Stimulated activated CD4-positive, alpha-beta T cell treated with anti-CD3 and anti-CD28 coated beads, Interleukin-15, amount 100 ng/mL, for 1 hour (primary cell): ENCODE measurements at places on chromosomes 2 and 18.

DNA sequence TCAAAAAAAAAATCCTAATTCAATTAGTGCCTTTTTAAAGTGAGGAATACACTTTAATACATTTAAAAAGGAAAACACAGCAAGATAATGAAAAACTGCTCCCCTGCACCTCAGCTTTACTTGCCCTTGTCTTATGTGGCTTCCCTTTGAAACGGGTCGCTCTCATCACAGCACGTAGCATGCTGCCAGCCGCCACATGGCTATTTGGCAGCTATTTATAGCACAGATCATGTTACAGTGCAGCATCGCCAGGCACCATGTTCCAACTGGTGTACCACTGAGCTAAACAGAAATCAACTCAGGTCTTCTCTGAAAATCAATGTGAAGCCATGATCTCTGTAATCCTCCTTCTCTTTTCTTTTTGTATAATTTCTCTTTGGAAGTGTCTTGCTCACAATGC lies 65.1 kb downstream of the TMEM182 start:
- DNase-seq = no peak

DNA sequence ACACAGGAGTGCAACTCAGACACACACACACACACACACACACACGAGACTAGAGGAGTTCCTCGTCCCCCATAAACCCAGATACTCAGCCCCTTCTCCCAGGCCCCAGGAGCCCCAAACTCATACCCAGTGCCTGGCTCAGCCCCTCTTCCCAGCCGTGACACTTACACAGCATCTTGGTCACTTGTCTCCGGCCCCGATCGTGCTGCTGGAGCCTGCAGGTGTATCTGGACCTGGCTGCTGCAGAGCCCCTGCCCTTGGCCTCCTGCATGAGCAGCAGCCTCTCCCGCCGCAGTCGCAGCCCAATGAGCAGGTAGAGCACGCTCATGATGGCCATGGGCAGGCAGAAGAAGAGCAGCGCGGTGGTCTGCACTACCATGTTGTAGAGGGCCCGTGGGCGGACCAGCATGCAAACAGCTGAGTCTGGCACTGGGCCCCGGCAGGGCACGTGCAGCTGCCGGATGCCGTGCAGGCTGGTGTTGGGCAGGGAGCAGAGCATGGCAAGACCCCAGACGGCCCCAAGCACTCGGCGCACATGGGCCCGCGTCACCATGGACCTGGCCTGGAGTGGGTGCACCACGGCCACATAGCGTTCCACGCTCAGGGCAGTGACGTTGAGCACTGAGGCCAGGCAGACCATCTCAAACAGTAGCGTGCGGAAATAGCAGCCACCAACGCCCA lies 2.1 kb downstream of the NMUR1 start:
- DNase-seq = no peak

- no peak for DNase-seq
Measured at GRCh38 chr18:68693091-68693815, 21.7 kb downstream of the TMX3 start.

DNA sequence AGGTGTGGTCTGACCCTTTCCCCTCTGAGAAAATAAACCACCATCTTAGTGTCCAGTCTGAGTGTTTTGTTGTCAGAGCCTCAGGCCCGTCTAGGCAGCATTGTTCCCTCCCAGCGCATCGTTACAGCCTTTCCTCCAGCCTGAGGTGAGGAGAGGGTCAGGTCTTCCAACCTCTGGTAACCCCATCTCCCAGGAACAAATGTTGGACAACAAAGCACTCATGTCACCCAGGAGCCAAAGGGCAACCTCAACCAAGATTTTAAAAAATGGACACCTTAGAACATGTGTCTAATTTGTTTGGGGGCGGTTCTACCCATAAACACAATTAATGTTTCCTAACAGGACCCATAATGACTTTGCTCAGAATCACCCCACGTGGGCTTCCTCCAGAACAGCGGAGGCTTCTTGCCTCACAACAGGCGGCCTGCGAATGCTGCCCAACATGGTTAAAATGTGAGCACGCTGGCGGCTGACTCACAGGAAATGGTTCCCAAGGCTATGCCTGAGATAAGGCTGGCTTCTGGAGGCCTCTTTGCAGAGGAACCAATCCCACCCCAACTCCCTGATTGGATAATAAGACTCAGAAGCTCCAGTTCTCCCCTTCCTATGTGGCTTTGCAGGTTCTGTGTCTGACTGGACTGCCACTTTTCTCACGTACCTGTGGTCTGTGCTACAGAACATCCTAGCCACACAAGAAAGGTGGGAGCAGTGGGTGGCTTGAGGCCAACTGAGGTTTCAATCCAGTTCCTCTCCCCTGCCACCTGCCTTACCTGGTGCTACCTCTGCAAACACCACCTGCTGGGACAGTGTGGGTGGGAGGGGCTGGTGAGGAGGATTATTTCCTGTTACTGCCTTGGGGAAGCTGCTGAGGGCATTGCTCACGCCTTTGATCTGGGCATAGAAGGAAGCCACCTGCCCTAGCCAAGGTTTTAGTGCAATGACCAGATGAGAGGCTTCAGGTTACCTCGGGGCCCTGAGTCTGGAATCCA lies 108.8 kb downstream of the B3GNT2 start:
- DNase-seq = no peak

DNA sequence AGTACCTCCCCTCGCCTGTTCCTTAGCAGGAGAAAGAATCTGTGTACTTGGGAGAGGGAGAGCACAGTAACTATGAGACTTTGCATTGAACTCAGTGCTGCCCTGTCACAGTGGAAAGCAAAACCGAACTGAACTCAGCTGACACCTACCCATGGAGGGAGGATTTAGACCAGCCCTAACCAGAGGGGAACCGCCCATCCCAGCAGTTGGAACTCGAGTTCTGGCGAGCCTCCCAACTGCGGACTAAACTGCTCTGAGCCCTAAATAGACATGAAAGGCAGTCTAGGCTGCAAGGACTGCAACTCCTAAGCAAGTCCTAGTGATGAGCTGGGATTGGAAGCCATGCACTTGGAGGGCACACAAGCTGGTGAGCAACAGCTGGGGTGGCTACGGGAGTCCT lies 110.4 kb downstream of the GRB14 start:
- DNase-seq = no peak

DNA sequence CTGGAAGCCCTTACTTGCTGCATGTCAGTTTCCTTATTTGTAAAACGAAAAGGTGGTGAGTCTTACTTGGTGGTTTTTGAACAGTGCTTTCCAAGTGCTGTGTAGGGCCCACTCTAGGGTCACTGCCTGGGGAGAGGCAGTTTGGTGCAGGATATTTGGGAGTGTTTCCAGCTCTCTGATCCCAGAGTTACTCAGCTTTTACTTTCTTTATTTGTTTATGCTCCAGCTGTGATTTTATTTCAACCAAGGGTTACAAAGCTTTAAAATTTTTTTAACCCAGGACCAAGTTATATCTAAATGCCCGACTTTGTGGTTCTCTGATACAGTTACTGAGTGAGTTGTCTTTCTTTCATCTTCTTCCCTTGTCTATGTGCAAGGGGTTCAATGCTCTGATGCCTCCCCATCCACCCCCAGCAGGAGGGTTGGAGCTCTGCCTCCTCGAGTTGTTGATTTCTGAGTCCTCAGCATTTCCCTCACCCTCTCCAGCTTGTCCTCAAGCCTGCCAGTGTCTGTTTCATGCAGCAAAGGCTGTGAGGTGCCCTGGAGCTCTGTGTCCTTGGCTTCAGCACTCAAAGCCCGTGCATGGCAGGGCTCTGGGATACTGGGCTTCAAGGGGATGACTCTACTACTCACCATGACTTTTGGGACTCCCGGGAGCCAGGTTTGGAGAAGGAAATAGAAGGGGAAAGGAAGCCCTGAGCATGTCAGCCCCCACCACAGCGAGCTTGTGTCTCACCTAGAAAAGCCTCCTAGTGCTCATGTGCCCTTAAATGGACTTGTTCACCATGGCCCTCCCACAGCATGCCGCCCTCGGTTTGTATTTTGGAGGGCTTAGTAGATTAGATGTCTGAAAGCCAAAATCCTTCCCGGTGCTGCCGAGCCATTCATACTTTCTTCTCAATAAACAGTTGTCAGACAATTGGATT lies 236.8 kb downstream of the SETBP1 start:
- DNase-seq = no peak
